ENCODE measurements at places on chromosomes 11 and 22.

DNA sequence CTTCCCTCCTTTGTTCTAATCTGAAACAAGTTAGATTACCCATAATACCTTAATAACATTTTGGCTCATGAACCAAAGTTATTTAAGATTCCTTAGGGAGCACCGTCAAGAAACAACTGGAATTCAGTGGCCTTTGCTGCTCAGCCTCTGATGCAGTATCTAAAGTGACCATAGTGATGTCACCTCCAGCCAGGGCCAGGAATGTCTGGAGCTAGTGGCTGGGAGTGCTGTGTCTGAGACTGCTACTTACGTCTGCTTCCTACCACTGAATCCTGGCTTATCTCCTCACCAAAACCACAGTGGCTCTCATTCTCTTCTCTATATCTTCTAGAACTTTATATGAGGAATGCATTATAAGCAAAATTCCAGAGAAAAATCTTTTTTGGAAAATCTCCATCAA is 658.0 kb downstream of the DLG2 start:
- no peak for DNase-seq

GRCh38 chr11:59429924-59430516 is 3.8 kb upstream of the OR5A2 start:
- DNase-seq: peak; percentile 34

GRCh38 chr11:5686426-5686825 is 1.6 kb upstream of the TRIM5 start:
- DNase-seq: no peak

DNA sequence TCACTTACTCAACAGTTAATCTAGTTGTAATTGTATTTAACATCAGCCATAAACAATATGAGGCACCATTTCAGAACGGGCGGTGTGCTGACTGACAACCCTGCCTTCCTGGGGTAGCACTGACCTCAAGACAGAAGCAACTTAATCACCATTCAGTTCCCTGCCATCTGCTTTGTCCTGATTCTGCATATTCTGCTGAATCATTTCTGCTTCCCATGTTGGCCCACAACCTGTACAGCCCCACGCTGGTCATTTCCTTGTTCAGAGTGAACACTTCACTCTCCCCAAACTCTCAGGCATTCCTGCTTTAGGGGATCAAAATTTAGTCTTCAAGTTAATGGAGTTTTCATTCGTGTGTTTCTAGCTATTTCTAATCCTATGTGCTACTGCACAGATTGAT is 132.3 kb upstream of the ZBED5 start:
- no peak for DNase-seq

- no peak for DNase-seq
Observed at GRCh38 chr11:126419801-126420697, 64.6 kb downstream of the ST3GAL4 start.

GRCh38 chr22:46577368-46578249 is 40.2 kb upstream of the CELSR1 start:
- DNase-seq: no peak

GRCh38 chr11:40877256-40877655 is 582.2 kb downstream of the LRRC4C start:
- DNase-seq: no peak

DNA sequence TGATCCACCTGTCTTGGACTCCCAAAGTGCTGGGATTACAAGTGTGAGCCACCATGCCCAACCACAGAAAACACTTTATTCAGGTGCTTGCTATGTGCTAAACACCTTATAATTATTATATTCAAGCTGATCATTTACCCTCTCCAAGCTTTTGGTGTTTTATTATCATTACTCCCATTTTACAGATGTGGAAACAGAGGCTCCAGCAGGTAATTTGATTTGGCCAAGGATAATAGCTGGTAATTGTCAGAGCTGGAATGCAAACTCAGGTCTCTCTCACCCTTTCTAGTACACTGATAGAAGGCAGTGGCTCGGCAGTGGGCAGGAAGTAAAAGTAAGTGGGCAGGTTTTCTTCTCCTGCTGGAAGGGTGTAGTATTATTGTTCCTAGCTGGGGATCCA is 3.8 kb upstream of the TPST2 start:
- no peak for DNase-seq

DNA sequence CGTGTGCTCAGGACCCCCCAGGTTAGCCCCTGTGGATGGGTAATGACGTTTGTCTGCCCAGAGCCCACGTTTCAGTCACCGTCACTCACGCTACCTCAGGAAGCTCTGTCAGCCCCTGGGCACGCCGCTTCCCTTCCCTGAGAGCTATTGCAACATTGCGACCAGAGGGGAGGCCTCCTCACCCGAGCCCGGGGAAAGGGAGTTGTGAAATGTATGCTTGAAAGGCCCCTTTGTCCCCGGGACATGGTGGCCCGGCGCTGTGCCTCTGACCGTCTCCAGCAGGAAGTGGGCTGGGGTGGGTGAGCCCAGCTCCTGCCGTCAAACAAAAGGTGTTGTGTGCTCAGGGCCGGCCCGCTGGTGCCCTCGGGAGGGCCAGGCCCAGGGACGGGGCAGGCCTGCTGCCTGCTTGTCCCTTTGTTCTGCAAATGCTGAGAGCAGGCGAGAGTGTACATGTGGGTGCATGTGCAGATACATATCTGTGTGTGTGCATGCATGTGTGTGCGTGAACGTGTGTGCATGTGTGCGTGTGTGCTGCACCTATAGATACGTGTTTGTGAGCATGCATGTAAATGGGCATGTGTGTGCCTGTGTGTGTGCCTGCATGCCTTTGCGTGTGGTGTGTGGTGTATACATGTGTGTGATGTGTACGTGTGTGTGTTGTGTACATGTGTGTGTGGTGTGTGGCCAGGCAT is 1125.0 kb downstream of the BRD1 start:
- no peak for DNase-seq

DNA sequence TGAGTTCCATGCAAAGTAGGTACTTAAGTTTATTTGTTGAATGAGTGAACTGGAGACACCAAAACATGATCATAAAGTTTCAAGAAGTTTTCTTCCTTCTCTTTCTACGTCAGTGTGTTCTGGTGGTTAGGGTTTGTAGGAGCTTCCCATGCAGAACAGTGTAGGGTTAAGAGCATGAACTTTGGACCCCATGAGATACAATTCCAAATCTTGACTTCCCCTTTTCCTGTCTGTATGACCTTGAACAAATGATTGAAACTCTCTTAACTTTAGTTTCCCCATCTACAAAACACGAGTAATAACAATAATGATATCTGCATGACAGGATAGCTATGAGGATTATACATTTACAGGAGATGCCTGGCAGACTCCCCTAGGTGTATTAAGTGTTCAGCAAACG is 41.0 kb upstream of the TENM4 start:
- DNase-seq: no peak

- DNase-seq: no peak
Observed at GRCh38 chr11:65491163-65491465, 7.7 kb upstream of the MALAT1 start.

GRCh38 chr11:86360775-86361395 is 13.8 kb upstream of the CCDC81 start:
- DNase-seq: peak; percentile 60

GRCh38 chr11:69874984-69875624 is 55.9 kb upstream of the FGF3 start:
- DNase-seq: no peak

DNA sequence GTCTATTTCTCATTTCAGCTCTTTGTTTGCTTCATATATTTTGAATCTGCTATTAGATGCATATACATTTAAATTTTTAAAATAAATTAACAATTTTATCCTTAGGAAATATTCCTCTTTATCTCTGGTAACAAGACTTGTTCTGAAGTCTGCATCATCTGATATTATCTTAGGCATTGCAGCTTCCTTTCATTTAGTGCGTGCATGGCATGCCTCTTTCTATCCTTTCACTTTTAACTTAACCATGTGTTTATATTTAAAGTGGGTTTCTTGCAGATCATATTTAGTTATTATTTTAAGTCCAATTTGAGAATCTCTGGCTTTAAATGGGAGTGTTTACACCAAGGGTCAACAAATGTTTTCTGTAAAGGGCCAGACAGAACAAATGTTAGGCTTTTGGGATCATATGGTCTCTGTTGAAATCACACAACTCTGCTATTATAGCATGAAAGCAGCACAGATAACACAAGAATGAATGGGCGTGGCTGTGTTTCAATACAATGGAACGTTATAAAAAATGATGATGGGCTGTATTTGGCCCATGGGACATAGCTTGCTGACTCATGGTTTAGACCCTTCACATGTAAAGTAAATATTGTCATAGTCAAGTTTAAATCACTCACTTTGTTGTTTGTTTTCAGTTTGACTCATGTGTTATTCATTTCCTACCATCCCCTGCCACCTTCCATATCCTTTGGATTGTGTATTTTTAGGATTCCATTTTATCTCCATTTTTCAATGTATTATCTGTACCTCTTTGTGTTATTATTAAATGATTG is 83.9 kb upstream of the SNX19 start:
- DNase-seq: peak; percentile 26

- no peak for DNase-seq
Observed at GRCh38 chr11:47357985-47358730, 5.7 kb upstream of the MYBPC3 start.

DNA sequence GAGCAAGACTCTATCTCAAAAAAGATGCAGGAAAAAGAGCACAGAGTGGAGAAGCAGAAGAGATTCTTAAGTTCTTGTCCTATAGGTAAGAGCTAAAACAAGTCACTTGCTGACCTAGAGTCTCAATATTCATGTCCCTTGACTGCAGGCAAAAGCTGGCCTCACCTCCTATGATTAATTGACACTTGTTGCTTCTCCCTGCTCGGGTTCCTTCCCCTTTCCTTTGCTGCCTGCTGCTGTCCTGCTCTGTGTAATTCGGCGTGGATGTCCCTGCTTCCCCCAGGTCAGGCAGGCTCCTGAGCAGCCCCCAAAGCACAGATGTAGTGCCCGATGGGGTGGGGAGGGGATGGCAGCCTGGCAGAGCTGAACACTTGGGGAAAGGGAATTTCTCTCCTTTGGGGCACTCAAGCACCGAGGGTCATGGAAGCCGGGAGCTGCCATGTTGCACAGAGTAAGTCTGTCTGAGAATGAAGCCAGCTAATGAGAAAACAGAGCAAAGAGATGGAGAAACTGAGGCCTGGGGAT is 60.8 kb upstream of the NUP50 start:
- no peak for DNase-seq

- DNase-seq: no peak
Observed at GRCh38 chr11:11909727-11910126, 68.0 kb downstream of the USP47 start.

- DNase-seq: no peak
Observed at GRCh38 chr11:10522921-10523320, 18.1 kb downstream of the RNF141 start.

DNA sequence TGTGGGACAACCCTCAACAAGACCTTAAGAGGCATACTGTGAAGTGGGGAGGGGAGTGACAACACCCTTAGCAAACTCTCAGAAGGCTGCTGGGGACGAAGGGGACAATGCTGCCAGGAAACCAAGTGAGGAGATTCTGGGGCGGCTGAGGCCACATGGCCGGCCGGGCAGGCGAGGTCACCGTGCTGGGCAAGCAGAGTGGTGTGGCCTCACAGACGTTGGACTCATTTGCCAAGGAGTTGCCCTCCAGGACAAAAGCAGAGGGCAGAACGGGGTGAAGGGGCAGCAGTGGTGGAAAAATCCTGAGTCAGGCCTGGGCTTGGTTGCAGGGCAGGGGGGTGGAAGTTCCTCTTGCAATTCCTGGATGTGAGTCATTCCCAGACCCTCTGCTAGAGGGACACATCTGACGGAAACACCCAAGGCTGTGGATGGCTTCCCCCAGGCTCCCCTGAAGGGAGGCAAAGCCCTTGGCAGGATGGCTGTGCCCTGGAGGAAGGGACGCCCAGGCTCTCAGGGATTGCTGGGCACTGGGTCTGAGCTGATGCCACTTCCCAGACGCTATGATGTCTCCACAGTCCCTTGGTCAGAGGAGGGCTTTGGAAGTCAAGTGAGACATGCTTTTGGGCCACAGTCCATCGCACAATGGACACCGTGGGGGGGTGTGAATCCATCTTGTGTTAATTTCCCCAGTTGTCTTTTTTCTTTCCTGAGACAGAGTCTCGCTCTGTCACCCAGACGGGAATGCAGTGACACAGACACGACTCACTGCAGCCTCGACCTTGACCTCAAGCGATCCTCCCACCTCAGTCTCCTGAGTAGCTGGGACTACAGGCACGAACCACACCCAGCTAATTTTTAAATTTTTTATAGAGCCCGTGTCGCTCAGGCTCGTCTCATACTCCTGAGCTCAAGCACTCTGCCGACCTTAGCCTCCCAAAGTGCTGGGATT is 16.2 kb upstream of the SHANK3 start:
- peak; percentile 83 for DNase-seq

DNA sequence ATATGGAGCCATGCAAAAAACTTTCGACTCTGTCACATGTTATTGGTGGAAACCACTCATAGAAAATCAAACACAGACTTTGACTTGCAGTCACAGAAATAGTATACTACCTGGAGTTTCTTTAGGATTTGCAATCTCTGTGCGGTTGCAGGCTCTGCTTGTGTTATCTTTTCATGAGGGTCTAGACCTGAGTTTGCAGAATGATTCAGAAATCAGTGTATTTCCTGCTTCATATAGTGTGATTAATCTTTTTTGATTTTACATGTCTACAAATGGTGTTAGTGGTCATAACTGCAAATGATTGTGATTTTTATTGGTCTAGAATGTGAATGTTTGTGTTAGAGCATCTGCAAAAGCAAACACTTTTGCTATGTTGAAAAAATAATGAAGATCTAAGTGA is 690.2 kb downstream of the NTM start:
- DNase-seq: no peak

DNA sequence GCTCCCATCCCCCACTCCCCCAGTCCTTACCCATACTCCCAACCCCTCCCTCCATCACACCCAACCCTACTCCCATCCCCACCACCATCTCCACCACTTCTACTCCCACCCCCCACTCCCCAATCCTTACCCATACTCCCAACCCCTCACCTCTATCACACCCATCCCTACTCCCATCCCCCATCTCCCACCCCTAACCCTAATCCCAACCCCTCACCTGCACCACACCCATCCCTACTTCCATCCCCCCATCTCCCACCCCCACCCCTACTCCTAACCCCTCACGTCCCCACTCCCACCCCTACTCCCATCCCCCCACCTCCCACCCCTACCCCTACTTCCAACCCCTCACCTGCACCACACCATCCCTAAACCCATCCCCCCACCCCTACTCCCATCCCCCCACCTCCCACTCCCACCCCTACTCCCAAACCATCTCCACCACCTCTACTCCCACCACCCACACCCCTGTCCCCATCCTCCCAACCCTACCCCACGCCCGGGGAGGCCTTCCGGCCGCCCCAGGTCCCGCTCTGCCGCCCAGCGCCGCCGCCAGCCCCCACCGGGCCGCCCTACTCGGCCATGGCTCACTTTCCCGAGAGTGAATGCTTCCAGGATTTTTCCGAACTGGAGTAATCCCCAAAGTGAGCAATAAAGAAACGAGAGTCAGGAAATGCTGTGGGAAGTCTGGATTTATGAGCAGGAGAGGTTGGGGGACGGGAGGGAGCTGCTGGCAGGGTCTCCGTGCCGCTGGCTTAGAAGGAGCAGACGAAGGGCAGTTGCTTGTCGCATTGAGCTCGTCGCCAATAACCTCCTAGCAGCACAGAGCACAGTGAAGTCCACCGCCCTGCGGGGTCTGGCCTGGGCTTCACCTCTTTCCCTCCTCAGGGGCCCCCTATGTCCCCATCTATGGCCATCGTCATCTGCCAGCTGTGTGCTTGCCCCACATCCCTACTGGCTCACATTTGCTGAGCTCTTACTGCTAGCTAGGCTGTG is 4.6 kb downstream of the PRG3 start:
- DNase-seq: no peak

GRCh38 chr11:111422494-111423249 is 43.6 kb upstream of the POU2AF1 start:
- DNase-seq: peak; percentile 55

Data from HTR-8/SVneo (cell line).